Keratinocyte (primary cell): ENCODE measurements at places on chromosomes 11 and 22.
A peak's percentile ranks its signal among the peaks of the same experiment; 100 is the strongest.

- no peak for DNase-seq
Observed at GRCh38 chr11:10379022-10379421, 74.1 kb downstream of the ADM start.

DNA sequence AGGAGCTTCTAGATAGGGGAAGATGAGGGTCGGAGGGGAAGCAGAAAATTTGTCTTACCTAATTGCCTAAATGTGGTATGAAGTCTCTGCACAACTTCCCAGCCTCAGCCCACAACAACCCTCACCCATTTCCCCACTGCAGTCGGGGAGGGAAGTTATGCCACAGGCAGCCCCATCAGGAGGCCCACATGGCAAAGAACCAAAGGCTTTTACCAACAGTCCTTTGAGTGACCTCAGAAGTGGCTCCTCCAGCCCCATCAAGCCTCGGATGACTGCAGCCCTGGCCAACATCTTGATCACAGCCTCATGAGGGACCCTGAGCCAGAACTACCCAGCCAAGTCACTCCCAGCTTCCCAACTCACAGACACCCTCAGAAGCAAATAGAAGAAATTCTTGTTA is 54.8 kb downstream of the CHST1 start:
- no peak for DNase-seq

DNA sequence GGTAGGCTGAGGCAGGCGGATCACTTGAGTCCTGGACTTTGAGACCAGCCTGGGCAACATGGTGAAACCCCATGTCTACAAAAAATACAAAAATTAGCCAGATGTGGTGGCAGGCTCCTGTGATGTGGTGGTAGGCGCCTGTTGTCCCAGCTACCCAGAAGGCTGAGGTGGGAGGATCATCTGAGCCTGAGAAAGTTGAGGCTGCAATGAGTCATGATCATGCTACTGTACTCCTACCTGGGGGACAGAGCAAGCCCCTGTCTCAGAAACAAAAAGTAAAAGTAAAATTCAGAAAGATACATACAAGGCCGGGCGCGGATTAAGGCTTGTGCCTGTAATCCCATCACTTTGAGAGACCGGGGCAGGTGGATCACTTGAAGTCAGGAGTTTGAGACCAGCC is 6.3 kb downstream of the LDHAL6A start:
- no peak for DNase-seq

DNA sequence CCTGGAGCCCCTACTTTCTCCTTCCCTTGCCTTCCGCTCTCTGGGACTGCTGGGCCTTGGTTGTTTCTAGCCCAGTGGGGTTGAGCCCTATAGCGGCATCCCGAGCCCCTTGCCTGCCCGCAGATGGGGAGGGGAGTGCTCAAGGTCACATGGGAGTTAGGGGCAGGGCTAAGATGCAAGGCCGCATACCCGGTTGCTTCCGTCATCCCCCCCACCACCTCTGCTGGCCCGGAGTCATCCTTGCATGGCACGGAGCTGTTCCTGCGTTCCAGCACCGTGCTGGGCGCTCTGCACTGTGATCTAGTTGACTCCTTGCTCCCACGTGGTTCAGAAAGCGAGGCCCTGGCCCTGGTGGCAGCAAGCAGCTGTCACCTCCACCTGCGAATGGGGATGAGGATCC is 18.0 kb downstream of the FLRT1 start:
- DNase-seq, result no peak

GRCh38 chr11:103768816-103769215 is 267.6 kb upstream of the DDI1 start:
- no peak for DNase-seq

GRCh38 chr22:20243537-20244249 is 24.4 kb downstream of the RTN4R start:
- DNase-seq, result peak; percentile 40

- DNase-seq, result no peak
Observed at GRCh38 chr11:13644997-13645687, 23.3 kb upstream of the FAR1 start.

- DNase-seq, result no peak
Observed at GRCh38 chr11:11779975-11780374, 61.8 kb upstream of the USP47 start.

DNA sequence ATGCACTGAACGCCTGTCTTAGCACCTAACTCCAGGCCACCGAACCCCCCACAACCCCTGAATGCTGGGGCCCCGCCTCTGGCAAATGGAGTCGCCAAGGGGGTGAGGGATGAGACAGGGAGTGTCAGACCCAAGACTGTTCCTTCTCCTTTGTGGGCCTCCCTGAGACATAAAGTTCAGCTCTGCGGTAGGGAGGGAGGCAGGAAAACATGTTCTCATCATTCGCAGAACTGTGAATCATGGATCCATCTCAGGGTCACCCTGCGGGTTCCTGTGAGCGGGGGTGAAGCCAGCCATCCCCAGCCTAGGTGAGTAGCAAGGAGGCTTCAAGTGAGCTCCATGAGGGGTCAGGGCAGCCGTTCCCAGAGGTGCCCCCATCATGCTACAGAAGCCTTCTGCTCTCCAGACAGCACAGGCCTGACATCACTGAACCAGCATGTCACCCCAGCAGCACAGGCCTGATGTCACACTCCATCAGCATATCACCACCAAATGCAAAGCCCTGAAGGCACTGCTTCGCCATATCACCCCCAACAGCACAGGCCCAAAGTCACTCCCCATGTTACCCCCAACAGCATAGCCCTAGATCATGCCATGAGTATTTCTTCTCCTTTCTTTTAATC is 27.2 kb downstream of the TMPRSS6 start:
- no peak for DNase-seq

DNA sequence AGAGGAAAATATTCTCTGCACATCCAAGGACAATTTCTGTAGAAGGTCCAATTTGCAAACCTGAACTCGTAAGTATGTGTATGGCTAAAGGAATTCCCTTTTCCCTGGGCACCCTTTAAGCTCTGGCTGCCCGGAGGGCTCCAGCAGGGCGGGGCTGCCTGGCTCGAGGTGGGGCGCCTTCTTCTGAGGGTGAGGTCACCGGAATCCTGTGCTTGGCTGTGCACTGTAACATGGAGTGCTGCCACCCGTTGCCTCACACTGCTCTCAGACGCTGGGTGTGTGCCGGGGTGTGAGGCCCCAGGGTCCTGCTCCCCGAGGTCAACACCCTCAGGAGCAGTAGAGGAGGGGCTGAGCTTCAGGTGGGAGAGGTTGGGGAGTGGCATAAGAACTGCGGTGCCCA is 61.5 kb downstream of the SYN3 start:
- DNase-seq, result no peak

DNA sequence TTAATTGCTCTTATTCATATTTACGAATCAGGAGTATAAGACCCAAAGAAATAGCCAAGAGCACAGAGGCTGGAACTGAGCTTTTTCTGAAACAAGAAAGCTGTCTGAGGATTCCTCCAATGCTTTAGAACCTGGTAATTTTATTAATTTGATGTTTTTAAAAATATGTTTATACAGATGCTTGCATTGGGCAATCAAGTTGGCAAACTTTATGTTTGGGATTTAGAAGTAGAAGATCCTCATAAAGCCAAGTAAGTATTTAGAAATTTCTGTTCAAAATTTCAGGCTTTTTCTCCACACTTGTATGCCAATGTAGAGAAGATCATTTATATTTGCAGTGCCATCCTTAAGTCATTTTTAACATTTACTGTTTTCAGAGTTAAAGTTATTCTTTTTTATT is 24.3 kb upstream of the HIKESHI start:
- no peak for DNase-seq

DNA sequence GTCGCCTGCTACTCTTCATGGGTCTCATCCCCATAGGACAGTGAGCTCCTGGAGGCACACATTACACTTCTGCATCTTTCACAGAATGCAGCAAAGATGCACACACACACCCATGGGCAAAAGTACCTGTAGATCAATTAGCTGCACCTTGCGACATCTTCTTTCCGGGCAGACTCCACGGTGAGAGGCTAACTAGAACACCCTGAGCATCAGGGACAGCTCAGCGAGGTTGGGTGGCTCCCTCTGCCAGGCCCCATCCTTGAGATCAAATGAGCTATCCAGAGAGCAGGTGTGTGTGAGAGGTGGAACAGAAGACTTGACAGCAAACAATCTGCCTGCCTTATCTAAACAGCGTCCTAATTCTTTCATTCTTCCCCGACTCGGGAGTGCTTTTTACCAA is 96.1 kb upstream of the BID start:
- no peak for DNase-seq

- DNase-seq, result no peak
Observed at GRCh38 chr22:23533328-23533762, 46.7 kb downstream of the IGLL1 start.

GRCh38 chr11:40514124-40514523 is 945.3 kb downstream of the LRRC4C start:
- no peak for DNase-seq

- no peak for DNase-seq
Observed at GRCh38 chr22:36371920-36372319, 15.8 kb downstream of the MYH9 start.

GRCh38 chr11:65290448-65291165 is 24.1 kb upstream of the CDC42EP2 start:
- no peak for DNase-seq

DNA sequence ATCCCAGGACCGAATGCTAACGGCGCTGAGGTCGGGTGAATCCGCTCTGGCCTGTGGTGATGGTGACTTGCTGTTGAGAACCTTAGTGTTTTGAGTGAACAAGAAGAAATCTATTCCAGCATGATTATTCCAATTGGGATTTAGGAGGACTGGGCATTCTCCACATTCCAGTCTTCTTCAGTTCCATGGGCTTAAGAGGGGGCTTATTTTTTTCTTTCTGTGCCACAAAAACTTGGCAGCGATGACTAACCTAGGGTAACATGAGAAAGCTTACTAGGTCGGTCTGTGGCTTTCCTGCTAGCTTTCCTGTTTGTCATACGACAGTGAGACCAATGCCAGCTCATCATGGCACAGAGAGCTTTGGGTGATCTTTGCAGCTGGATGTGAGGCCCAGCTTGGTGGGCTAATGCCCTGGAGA is 62.9 kb upstream of the ATXN10 start:
- peak; percentile 30 for DNase-seq

GRCh38 chr11:104015649-104016415 is 20.6 kb upstream of the DDI1 start:
- DNase-seq, result no peak

DNA sequence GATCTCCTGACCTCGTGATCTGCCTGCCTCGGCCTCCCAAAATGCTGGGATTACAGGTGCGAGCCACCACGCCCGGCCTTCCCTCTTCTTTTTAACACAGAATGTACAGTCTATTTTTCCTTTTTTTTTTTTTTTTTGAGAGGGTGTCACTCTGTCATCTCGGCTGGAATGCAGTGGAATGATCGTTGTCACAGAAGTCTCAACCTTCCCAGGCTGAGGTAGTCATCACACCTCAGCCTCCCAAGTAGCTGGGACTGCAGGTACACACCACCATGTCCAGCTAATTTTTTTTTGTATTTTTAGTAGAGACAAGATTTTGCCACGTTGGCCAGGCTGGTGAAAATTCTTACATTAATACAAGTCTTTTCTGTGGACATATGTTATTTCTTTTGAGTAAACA is 13.1 kb downstream of the PPP6R2 start:
- no peak for DNase-seq

GRCh38 chr11:61120099-61120705 is 17.9 kb downstream of the CD5 start:
- no peak for DNase-seq

DNA sequence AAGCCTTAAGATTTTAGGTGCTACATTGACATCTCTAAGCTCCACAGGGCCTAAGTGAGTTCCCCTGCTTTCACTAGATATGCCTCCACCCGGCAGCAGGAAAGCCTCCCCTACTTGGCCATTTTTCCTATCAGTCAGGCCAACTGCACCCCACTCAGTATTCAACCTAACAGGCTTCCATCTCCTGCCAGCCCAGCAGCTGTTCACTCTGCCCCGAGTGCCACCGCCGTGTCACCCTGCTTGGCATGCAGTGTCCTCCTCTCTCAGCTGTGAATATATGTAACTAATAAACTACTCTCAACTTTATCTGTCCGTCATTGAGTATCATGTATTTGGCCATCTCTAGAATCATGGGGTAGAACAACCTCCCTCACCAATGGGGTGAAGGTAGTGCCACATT is 9.0 kb upstream of the OR6M1 start:
- no peak for DNase-seq

- DNase-seq, result no peak
Observed at GRCh38 chr11:117691516-117691915, 105.5 kb downstream of the DSCAML1 start.

GRCh38 chr11:111565114-111565720 is 24.7 kb downstream of the LAYN start:
- DNase-seq, result no peak

- DNase-seq, result no peak
Observed at GRCh38 chr11:118530180-118530682, 761 bp upstream of the TMEM25 start.

- no peak for DNase-seq
Observed at GRCh38 chr11:1793081-1793480, 29.4 kb upstream of the CTSD start.

- no peak for DNase-seq
Observed at GRCh38 chr11:1570531-1570895, 1.6 kb downstream of the DUSP8 start.

- peak; percentile 35 for DNase-seq
Observed at GRCh38 chr11:1303126-1303821, 6.2 kb downstream of the TOLLIP start.

DNA sequence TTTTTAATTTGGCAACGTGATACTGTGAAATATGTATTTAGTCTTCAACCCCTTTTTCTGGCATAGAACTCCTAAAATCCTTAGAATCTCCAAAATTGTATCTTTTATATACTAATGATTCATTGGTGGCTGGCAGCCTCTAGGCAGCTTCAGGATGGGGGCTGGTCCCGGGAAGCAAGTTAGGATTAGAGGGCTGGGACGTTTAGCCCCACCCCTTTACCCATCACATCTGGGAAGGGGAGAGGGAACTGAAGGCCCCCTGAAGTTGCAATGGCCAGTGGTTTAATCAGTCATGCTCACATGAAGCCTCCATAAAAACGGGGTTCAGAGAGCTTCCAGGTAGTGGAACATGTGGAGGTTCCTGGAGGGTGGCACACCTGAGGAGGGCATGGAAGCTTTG is 7.1 kb downstream of the IL17RA start:
- DNase-seq, result no peak

GRCh38 chr11:125465255-125465654 is 30.8 kb downstream of the FEZ1 start:
- no peak for DNase-seq

DNA sequence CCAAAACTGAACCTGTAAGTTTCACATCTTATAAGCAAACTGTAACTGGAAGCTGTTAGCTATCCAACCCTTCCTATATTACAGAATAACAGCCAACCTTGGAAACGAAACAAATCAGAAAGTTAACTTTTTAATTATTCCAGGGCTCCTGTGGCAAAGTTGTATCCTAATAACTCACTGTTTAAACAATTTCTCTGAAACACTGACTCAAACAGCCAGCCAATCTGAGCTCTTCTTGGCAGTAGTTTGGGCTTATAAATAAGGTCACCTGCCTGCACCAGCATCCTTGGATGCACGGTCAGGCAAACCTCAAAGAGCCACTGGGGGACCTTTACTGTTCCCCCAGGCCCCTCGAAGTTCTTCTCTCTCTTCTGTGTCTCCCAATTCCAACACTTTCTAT is 5.0 kb downstream of the CELSR1 start:
- no peak for DNase-seq

GRCh38 chr11:103465555-103466140 is 356.4 kb downstream of the DYNC2H1 start:
- no peak for DNase-seq
